Hypothalamus (tissue), 51 donors: ENCODE measurements at places on chromosomes 13 and 19.

DNA sequence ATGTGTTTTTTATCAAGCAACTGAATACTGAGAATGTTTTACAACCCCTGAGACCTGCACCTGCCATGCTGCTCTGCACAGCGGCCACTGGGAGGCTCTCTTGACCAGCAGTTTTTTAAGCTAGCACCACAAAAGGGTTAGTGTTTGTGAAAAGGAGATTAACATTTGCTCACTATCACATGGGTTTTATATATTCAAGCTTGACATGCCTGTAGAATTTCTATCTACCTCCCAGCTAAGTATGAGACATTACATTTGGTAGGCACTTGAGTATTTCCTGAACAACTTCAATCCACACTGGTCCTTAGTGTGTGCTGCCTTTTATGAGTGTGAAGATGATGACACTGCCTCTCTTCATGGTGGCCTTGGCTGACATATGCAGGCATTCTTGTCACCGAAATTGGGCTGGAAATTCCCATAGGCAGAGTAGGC, 1238.9 kb downstream of the UQCRFS1 start:
- DNase-seq = peak; percentile 56

DNA sequence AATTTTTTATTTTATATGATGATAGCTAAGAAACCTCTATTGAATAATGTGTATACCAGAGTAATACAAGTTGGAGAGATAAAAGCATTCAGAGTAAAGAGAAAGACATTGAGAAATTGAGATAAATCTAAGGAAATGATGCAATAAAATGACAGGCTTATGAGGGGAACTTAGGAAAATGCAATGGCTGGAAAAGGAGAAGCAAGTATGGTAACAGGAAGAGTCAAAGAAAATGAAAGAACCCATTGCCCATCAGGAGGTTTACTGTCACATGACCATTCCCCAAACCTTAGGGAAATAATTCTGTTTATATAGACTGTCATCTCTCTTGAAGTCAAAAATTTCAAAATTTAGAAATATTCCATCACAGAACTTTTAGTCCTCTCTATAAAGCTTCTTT, 808.0 kb upstream of the PRR20A start:
- no peak for DNase-seq

DNA sequence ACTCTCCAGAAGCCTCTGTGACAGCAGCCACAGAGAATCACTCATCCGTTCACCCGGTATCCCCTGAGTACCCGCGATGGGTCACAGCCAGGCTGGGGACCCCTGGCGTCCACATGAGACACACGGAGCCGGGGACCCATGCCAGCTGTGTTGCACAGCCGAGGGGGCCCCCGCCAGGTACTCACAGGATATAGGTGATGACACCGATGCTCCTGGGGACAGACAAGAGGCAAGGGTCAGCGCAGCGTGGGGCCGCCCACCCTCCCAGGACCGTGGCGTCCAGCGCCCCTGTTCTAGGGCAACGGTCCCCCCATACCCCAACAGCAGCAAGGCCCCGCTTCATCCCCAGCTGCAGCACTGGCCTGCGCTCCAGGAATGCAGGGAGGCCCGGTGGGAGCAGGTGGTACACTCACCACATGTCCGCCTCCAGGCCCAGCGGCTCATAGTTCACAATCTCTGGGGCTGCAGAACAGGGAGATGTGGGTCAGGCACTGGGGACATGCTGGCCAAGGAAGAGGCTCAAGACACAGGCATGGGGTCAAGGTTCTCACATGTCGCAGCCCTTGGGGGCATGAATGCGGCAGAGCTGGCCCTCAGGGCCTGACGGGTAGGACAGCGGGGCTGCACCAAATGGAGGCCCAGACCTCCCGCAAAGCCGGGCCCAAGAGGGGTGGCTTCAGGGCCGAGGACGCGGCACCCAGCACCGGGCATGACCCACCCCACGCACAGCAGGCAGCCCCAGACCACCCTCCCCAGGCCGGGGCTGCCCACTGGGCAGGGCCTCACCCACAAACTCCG, 7.2 kb downstream of the DAPK3 start:
- no peak for DNase-seq

- no peak for DNase-seq
These were observed 11.7 kb downstream of the ZNF66 start for GRCh38 chr19:20787786-20788185.

DNA sequence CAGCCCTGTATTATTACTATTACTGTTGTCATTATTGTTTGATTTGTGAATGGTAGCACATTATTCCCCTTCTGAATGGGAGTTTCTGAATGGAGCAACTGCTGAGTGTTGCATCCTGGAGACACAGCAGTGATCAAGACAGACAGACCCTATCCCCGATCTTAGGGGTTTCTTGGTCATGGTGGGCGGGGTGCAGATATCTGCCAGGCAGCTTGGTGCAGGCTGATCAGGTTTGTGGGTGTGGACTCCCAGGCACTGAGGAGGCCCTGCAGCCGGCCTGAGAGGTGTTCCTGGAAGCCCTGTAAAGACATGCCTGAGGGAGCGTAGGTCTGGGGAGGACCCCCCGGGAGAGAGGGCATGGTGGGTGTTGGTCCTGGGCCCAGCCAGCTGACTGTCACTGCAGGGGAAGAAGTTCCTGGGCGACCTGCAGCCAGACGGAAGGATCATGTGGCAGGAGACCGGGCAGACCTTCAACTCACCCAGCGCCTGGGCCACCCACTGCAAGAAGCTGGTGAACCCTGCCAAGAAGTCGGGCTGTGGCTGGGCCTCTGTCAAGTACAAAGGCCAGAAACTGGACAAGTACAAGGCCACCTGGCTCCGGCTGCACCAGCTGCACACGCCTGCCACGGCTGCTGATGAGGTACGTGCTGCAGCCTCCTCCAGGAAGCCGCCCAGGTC, 2.1 kb downstream of the MPND start:
- no peak for DNase-seq

DNA sequence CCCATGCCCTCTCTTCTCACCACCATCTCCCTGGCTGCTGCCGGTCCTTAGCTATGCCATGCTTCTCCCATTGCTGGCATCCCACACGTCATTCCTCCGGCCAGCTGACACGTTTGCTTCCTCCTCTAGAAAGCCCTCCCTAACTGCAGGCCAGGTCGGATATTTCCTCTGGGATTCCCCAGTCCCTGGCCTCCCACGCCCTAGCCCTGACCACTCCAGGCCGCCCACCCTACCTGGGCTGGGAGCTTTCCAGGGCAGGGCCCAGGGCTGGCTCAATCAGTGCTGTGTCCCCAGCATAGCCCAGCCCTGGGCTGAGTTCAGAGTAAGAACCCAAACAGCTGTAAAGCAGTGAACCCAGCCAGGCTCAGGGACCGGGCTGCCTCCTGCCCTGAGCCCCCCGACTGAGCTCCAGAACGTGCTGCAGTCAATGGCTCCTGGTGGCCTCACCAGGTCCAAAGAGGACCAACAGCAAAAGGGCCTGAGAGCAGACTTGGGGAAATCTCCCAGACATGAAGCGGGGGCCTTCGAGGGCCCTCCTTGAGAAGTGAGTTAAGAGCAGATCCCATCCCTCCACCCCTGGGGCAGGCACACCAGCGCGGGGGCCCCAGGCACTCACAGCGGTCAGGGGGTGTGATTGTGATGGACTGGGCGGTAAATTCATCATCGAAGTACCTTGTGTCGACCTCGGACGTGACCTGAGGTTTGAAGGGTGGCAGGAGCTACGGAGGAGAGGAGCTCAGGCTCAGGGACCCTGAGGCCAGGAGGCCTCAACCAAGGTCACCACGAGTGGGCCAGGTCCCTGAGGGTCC, 8.1 kb upstream of the CCNP start:
- no peak for DNase-seq

- no peak for DNase-seq
These were observed 487.8 kb downstream of the KCTD12 start for GRCh38 chr13:76398425-76398824.

DNA sequence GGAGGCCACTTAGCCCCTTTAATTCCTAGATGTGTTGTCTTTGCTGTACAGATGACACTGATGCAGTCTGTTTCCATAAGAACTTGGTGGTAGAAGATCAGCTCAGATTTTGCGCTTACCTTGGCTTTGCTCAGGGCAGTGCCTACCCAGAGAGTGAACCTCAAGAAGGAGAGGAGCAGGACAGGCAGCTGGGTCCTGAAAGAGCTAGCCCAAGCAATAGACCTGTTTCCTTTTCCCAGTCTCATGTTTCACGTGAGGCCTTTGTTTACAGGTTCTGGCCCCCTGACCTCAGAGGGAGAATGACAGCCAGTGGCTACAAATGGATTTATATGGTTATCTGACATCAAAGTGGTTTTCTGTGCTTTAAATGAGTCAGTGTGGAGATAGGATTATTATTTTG, 40.1 kb downstream of the METTL21C start:
- DNase-seq = no peak

DNA sequence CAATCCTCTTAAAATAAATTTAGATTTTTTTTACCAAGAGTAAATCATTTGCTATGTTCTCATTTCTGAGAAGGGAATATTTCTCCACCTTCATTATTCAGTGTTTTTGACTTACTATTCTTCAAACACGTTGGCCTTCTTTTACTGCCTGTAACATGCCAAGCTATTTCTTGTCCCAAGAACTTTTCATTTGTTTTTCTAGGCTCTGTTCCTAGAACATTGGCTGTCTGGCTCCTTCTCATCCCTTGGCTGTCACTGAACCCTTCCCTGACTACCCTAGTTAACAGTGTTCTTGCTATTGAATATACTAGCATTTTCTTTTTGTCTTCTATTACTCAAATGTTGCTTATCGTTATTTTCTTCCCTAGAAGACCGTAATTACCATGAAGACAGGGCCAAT, 248.1 kb downstream of the ITGBL1 start:
- no peak for DNase-seq

GRCh38 chr19:17950310-17951156, 16.4 kb upstream of the KCNN1 start:
- no peak for DNase-seq

DNA sequence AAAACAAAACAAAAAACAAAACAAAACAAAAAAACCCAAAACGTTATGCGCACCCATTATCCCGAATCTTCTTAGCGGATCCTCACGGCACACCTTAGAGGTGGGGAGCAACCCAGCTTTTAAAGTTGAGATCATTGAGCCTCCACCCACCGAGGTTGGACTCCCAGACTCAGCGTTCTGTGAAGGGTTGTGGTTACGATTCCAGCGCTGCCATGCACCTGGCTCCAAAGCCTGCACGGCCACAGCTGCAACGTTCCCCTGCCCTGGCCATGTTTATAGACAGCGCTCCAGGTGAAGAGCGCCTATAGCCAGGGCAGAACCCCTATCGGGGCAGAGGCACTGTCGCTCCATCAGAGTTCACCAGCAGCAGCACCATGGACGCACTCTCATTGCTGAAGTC, 18.7 kb upstream of the LILRA2 start:
- no peak for DNase-seq

DNA sequence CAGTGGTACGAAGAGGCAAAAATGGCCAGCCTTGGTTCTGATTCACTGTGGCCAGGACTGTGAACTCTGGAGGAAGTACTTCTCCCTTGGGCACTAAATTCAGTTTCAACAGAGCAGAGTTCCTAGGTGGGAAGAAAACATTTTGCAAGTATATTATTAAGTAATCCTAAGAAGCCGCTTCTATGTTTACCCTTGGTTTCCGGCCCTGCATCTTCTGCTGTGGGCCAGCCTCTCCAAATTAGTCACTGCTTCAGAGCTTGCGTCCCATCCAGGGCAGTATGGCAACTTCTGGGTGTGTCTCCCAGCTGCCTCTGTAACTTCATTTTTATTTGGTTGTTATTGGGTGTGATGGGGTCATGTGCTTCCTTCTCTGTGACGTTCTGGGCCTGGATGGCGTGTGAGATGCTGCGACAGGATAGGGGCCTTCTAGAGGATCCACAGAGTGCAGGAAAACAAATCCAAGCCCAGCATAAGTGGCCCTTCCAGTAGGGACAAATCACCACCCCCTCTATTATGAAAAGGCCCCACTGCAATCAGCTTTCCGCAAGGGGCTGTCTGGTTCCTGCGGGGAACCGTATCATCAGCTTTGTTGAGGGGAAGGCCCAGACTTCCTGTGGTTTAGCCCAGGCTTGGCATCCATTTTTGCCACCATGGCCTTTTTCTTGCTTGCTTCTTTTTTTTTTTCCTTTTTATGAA, 55.1 kb upstream of the C1QTNF9 start:
- no peak for DNase-seq

DNA sequence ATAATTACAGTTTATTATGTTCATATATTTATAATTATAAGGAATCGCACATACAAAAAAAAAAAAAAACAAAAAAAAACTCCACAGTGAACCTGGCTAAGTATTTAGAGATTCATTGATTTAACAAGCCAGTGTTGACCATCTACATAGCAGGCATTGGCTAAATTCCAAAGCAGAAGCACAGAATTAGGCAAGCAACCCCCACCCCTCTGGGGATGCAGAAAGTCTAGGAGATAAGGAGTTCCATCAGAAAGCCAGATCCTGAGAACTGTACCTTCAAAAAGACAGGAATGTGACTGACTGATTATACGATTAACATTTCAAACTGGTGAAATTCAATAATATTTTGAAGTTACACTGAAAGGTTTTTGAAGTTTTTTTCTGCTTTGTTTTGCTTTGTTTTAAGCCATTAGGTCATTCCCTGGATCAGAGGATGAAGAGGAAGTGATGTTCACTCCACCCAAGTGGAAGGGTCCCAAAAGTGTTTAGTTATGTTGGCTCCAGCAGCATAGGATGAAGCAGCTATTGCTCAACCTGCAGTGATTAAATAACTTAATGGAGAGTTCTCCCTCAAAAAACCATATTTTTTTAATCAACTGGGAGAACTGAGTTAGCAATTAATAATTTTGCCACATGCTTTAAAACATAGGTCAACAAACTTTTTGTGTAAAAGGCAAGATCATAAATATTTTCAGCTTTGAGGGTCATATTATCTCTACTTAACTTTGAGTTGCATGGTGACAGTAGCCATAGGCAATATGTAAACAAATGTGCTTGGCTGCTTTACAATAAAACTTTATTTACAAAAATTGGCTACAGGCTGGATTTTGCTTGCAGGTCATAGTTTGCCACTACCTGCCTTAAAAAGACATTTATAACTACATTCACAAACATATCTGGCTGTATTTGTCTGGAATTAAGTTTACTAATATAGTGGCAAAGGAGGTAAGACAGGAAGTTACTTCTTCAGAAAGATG, 49.6 kb downstream of the DOCK9 start:
- DNase-seq = no peak
